ENCODE measurements at places on chromosomes 4 and X.
A peak's percentile ranks its signal among the peaks of the same experiment; 100 is the strongest.

DNA sequence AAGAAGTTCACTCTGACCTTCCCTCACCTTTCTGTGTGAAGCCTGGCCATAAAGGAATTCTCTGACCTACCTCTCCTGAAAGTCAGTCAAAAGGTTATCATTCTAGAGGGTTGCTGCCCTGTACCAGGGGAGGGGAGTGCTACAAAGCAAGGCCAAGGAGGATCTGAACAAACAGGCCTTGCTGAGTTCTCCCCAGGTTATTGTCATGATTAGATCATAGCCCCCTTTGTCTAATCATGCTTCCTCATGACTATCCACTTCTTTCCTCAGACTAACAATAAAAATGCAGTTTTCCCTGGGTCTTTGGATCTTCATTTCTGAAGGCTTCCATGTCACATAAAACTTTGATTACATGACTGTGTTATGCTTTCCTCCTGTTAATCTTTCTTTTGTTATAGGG lies 472.0 kb downstream of the IQCM start:
- no peak for DNase-seq

GRCh38 chrX:136794080-136794479 lies 13.3 kb upstream of the ARHGEF6 start:
- no peak for DNase-seq

DNA sequence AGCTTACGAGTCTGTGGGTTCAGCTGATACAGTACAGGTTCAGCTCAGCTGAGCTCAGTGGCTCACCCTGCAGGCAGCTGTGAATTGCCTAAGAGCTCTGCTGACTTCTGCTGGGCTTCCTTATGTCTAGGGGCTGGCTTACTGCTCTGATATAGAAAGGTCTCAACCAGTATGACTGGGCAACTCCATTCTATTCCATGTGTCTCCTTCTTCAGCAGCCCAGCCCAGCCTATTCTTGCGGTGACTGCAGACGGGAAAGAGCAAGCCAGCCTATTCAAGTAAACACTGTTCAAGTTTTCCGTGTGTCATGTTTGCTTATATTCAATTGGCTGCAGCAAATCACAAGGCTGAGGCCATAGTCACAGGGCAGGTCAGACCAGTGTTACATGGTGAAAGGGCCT lies 615.4 kb upstream of the ZFP42 start:
- no peak for DNase-seq

- DNase-seq = no peak
These were observed 107.5 kb downstream of the GRIA3 start for GRCh38 chrX:123291623-123292022.

DNA sequence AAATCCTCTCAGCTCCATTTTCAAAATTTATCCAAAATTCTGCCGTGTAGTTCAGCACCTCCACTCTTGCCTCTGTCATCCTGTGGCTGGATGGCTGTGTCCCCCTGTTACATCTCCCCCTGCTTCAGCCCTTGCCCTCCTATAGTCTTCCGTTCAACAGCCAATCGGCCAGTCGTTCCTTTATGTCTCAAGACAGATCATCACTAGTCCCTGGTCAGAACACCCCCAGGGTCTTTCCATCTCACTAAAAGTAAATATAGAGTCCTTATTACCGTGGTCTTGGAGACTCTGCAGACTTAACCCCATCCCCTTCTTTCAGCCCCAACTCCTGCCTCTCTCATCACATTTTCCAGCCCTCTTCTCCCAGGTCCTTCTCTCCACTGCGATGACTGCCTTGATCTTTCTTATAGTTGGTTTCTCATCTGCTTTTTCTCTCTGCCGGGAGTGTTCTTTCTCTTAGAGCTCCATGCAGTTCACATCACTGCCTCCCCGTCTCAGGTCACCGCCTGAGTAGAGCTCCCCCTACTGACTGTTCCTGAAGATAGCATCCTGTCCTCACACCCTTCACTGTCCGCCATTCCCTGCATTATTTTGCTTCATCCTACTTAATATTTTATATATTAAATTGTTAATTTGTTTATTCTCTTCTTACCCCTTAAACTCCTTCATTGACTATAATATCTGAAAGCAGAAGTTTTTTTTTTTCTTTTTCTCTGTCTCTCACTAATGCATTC lies 736.9 kb upstream of the MAGEB2 start:
- peak; percentile 1 for DNase-seq
